HuH-7 (cell line): ENCODE measurements at places on chromosomes 6 and 20.

- no peak for DNase-seq
Observed at GRCh38 chr6:129748212-129748900, 38.4 kb upstream of the ARHGAP18 start.

DNA sequence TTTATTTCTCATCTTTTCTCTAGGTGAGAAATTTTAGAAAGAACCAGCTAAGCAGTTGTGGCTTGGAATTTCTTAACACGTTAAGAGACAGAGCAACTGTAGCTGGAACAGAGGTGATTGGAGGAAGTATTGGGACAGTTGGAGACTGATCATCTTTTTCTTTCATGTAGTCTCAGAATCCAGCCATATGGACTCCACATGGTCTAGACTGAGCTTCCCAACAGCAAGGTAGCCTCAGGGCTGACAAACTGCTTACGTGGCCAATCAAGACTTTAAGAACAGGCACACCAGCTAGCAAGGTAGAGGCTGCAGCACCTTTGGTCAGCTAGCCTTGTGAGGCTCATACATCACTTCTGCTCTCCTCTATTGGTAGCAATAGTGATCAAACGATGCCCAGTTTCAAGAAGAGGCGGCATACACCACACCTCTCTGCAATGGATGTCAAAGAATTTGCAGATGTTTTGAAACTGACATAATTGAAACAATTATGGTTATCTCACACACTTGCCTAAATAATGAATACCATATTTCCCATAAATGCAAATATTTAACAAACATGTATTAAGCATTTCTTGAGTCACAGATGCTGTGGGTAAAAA, 590.5 kb upstream of the SLC35B3 start:
- DNase-seq, result no peak

DNA sequence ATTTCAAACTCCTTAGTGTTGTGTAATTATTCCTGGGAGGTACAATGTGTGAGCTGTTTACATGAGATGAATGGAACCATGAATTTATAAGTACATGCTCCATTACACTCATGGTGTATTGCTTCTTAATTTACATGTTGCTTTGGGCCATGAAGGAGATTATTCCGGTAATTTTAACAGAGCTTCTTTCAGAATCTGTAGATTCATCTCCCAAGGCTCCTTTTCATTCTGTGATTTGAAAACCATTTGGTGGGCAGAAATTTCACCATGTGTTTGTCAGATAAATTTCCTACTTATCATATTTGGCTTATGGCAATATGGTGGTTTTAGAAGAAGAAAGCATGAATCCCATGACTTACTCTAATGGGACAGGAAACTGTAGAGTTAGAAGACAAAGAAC, 421.6 kb upstream of the EYS start:
- no peak for DNase-seq

- DNase-seq, result no peak
Observed at GRCh38 chr6:168783720-168784119, 342.7 kb downstream of the SMOC2 start.

DNA sequence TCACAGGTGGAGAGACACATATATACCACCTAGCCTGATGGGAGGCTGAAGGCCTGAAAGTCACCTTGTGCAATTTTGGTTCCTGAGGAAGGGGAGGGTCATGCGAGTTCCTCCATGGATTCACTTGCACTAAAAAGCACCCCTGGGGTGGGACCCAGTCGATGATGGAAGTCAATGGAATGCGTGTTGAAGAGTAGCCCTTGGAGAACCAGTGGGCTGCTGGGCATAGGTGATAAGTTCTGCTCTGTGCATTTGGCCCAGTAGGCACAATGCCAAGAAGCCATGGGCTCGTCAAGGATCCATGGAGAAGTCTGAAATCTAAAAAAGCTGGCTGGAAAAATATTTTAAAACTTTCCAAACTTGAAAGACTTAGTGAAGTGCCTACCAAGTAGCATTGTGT, 18.9 kb upstream of the SCRT2 start:
- no peak for DNase-seq

- no peak for DNase-seq
Observed at GRCh38 chr6:42745083-42745639, 742 bp downstream of the TBCC start.

GRCh38 chr20:41135187-41135887, 2.0 kb upstream of the PLCG1 start:
- DNase-seq, result peak; percentile 85

- DNase-seq, result no peak
Observed at GRCh38 chr20:54793291-54793992, 318.0 kb downstream of the DOK5 start.

GRCh38 chr20:52291109-52291508, 99.5 kb upstream of the ZFP64 start:
- no peak for DNase-seq

DNA sequence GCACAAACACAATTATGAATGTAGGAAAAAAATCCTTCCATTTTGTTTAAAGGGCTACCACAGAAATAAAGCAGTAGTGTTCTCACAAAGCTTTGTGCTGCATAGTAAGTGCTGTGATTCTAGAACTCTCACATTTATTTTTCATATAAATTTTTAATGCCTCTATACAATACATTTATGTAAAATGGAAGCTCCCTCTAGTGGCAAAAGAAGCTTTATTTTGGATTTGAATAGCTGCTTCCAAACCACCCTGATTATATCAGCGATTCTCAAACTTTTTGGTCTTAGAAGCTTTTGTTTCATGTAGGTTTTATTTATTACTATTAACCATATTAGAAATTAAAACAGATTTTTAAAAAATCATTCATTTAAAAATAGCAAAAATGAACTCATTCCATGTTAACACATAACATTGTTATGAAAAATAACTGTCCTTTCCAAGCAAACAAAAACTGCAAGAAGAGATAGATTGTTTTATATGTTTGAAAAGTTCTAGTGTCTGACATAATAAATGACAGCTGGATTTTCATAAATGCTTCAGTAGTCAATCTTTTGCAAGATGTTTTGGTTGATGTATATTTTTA, 38.4 kb downstream of the HS3ST5 start:
- no peak for DNase-seq

DNA sequence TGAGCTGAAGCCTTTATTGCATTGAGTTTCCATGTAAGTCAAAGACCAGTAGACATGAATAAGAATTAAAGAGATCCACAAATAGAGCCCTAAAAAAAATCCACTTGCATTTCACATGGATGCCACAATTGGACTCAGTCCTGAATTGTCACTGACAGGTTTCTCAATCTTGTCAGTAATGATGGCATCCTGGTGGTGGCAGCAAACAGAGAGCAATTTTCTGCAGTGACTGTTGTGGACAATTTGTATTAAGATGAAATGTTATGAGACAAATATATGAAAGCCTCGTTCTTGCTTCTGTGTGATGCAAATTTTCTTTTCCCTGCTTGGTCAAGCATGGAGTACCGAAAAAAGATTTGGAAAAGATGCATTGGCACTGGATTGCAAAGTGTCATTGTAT, 278.9 kb downstream of the SAMD5 start:
- DNase-seq, result no peak

GRCh38 chr6:83381949-83382348, 48.9 kb downstream of the ME1 start:
- no peak for DNase-seq

DNA sequence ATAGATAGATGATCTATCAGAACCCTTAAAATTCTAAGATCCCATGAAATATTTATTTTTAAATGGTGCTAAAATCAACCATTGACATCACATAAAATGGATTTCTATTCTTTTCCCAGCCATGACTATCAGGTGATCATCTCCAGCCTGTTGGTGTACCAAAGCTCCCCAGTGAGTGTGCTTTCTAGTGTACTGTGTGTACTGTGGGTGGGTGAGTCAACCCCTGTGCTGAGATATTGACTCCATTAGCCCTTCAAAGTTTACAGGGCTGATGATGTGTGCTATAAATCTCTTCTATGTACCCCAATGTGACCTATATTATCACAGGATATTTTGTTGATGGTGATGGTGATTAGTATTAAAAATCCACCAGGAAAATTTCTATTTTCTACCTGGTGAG, 344.6 kb downstream of the MMUT start:
- DNase-seq, result no peak

- DNase-seq, result no peak
Observed at GRCh38 chr20:48291896-48292295, 506.6 kb upstream of the SULF2 start.

- no peak for DNase-seq
Observed at GRCh38 chr6:134928151-134928900, 21.6 kb downstream of the ALDH8A1 start.

GRCh38 chr6:164195278-164195941, 780.9 kb downstream of the QKI start:
- no peak for DNase-seq

- no peak for DNase-seq
Observed at GRCh38 chr6:145749632-145750031, 14.3 kb upstream of the EPM2A start.
